ENCODE measurements at places on chromosomes 1 and 21.

DNA sequence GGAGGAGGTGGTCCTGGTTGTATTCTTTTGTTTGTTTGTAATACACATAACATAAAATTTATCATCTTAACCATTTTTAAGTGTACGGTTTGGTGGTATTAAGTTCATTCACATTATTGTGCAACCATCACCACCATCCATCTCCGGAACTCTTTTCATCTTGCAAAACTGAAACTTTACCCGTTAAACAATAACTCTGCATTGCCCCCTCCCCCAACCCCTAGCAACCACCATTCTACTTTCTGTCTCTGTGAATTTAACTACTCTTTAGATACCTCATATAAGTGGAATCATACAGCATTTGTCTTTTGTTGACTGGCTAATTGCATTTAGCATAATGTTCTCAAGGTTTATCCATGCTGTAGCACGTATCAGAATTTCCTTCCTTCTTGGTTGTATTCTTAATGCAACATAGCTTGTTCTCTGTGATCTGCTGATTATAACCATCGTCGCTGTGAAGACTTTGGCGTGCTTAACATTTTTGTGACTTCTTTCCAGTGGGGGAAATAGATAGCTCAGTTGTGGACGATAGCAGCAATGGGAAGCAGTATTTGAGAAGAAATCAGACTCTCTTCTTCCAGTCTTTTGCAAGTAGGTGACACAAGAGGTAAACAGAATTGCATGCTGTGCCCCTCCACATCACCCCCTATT is 117.5 kb upstream of the HOOK1 start:
- peak overlapping the region; percentile 2 for H3K27ac ChIP-seq
- no peaks in the 10 kb centered on the region for H3K36me3 ChIP-seq
- no peaks in the 10 kb centered on the region for H3K27me3 ChIP-seq
- no peaks in the 10 kb centered on the region for H3K4me1 ChIP-seq
- DNase-seq, result no peak

- no peak for DNase-seq
- no peaks in the 10 kb centered on the region for H3K4me1 ChIP-seq
- no peak overlapping the region for H3K27ac ChIP-seq
- no peak overlapping the region for H3K4me3 ChIP-seq
Observed at GRCh38 chr1:171590022-171590421, 32.0 kb upstream of the MYOCOS start.

DNA sequence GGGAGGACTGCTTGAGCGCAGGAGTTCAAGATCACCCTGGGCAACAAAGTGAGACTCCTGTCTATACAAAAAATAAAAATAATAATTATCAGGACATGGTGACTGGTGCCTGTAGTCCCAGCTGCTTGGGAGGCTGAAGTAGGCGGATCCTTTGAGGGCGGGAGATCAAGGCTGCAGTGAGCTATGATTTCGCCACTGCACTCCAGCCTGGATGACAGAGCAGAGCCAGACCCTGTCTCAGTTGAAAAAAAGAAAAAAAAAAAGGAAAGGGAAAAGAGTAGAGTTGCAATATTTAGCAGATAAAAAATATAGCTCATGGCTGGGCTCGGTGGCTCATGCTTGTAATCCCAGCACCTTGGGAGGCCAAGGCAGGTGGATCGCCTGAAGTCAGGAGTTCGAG is 3.3 kb upstream of the S1PR1 start:
- H3K27ac ChIP-seq, result no peak overlapping the region
- H3K4me3 ChIP-seq, result no peak overlapping the region
- H3K4me1 ChIP-seq, result peaks cover 24% of the 10 kb centered on the region
- peaks cover 24% of the 10 kb centered on the region for H3K27me3 ChIP-seq
- no peak for DNase-seq

GRCh38 chr1:155396874-155397476 is 76.3 kb downstream of the RUSC1 start:
- DNase-seq, result no peak
- no peak overlapping the region for H3K4me3 ChIP-seq
- H3K27me3 ChIP-seq, result no peaks in the 10 kb centered on the region
- peaks cover 5% of the 10 kb centered on the region for H3K36me3 ChIP-seq
- no peak overlapping the region for H3K27ac ChIP-seq
- H3K4me1 ChIP-seq, result peaks cover 5% of the 10 kb centered on the region

DNA sequence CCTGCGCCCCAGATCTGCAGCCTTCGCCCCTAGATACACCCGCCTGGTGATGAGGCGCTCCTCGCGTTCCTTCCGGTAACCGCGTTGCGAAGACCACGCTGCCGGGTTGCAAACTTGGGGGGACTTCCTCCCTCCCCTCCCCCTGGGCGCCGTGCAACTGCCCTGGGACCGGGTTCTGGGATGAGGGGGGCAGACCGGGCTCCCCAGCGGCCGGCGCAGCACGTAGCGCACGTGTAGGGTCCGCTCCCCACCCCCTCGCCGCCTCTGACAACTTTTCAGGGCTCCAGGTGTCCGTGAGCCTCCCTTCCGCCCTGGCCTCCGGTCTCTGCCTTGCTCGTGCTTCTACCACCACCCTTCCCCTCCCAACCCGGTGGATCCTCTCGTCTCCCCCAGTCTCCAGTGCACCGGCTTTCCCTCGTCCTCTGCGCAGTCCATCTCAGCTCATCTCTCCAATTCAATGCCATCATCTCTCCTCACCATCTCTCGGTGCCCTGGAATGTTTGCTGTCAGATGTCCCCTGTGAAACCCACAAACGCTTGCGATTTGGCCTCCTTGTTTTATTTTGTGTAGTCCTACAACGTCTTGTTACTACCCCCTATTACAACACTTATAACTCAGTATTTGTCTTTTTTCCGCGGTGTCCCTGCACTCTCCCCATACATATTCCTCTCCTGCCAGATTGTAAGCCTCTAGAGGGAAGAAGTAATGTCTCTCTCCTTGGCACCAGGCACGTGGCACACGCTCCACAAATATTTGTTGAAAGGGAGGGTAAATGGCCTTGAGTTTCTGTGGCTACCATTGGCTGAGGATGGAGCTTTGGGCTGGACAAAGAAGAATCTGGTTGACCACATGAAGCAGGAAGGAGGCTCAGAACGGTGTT is 782 bp downstream of the PCAT6 start:
- H3K4me3 ChIP-seq, result peak overlapping the region; percentile 94
- H3K4me1 ChIP-seq, result peaks cover 18% of the 10 kb centered on the region
- H3K36me3 ChIP-seq, result no peaks in the 10 kb centered on the region
- DNase-seq, result no peak

- peaks cover 22% of the 10 kb centered on the region for H3K4me1 ChIP-seq
- no peak overlapping the region for H3K4me3 ChIP-seq
- no peak for DNase-seq
- H3K27ac ChIP-seq, result no peak overlapping the region
- H3K27me3 ChIP-seq, result no peaks in the 10 kb centered on the region
Observed at GRCh38 chr1:227540170-227541098, 22.9 kb upstream of the ZNF678 start.

DNA sequence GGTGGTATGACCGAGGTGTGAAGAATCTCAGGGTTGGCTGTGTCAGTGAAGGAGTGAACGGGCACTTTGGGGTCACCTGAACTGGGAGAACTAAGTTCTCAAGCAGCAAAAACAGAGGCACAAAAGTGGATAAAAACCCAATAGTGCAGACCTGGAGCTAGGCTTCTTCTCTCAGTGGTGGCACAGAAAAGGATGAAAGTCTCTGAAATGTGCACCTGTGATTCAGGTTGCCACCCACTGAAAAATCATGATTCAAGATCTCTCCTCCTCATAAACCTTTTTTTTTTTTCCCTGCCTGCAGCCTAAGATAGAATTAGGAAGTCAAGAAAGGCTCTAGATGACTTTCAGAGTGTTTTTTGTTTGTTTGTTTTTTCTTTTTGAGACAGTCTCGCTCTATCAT is 304.8 kb downstream of the KIF26B start:
- H3K4me3 ChIP-seq, result no peak overlapping the region
- no peak overlapping the region for H3K27ac ChIP-seq
- H3K4me1 ChIP-seq, result no peaks in the 10 kb centered on the region
- DNase-seq, result no peak

- H3K27me3 ChIP-seq, result no peaks in the 10 kb centered on the region
- DNase-seq, result no peak
- no peak overlapping the region for H3K4me3 ChIP-seq
Observed at GRCh38 chr21:29788752-29789151, 151.0 kb downstream of the GRIK1 start.

GRCh38 chr1:187300081-187300480 is 471.3 kb downstream of the PLA2G4A start:
- no peak overlapping the region for H3K4me3 ChIP-seq
- no peak overlapping the region for H3K27ac ChIP-seq
- H3K4me1 ChIP-seq, result no peaks in the 10 kb centered on the region
- DNase-seq, result no peak
- no peaks in the 10 kb centered on the region for H3K36me3 ChIP-seq

- H3K4me1 ChIP-seq, result peaks cover 10% of the 10 kb centered on the region
- no peak overlapping the region for H3K4me3 ChIP-seq
- no peaks in the 10 kb centered on the region for H3K36me3 ChIP-seq
- no peak for DNase-seq
- H3K27ac ChIP-seq, result no peak overlapping the region
Observed at GRCh38 chr1:214228976-214229375, 52.0 kb upstream of the SMYD2 start.

- no peak for DNase-seq
- H3K4me3 ChIP-seq, result no peak overlapping the region
- H3K4me1 ChIP-seq, result no peaks in the 10 kb centered on the region
- H3K27me3 ChIP-seq, result no peaks in the 10 kb centered on the region
- H3K36me3 ChIP-seq, result no peaks in the 10 kb centered on the region
Observed at GRCh38 chr1:41811051-41811795, 107.5 kb downstream of the HIVEP3 start.

- no peak overlapping the region for H3K27ac ChIP-seq
- H3K36me3 ChIP-seq, result no peaks in the 10 kb centered on the region
- DNase-seq, result no peak
- no peak overlapping the region for H3K4me3 ChIP-seq
- no peaks in the 10 kb centered on the region for H3K27me3 ChIP-seq
- no peaks in the 10 kb centered on the region for H3K4me1 ChIP-seq
Observed at GRCh38 chr1:221396526-221396925, 345.4 kb downstream of the DUSP10 start.

GRCh38 chr1:231630558-231631205 is 4.1 kb downstream of the DISC1 start:
- H3K4me1 ChIP-seq, result peaks cover 14% of the 10 kb centered on the region
- no peaks in the 10 kb centered on the region for H3K27me3 ChIP-seq
- H3K36me3 ChIP-seq, result no peaks in the 10 kb centered on the region
- H3K27ac ChIP-seq, result no peak overlapping the region

GRCh38 chr21:40191196-40191595 is 324.0 kb downstream of the PCP4 start:
- H3K36me3 ChIP-seq, result no peaks in the 10 kb centered on the region
- no peaks in the 10 kb centered on the region for H3K27me3 ChIP-seq
- peaks cover 4% of the 10 kb centered on the region for H3K4me1 ChIP-seq
- H3K27ac ChIP-seq, result no peak overlapping the region

GRCh38 chr1:218659911-218660677 is 315.0 kb downstream of the TGFB2 start:
- no peaks in the 10 kb centered on the region for H3K36me3 ChIP-seq
- H3K27me3 ChIP-seq, result no peaks in the 10 kb centered on the region
- DNase-seq, result no peak
- no peaks in the 10 kb centered on the region for H3K4me1 ChIP-seq
- H3K4me3 ChIP-seq, result no peak overlapping the region
- no peak overlapping the region for H3K27ac ChIP-seq

- no peaks in the 10 kb centered on the region for H3K36me3 ChIP-seq
- peaks cover 10% of the 10 kb centered on the region for H3K4me1 ChIP-seq
- H3K4me3 ChIP-seq, result no peak overlapping the region
Observed at GRCh38 chr1:5664906-5665875, 327.0 kb downstream of the NPHP4 start.
